ENCODE measurements at places on chromosomes 7 and 10.

GRCh38 chr7:107002126-107002525 is 42.4 kb upstream of the PRKAR2B start:
- peak; percentile 15 for DNase-seq

DNA sequence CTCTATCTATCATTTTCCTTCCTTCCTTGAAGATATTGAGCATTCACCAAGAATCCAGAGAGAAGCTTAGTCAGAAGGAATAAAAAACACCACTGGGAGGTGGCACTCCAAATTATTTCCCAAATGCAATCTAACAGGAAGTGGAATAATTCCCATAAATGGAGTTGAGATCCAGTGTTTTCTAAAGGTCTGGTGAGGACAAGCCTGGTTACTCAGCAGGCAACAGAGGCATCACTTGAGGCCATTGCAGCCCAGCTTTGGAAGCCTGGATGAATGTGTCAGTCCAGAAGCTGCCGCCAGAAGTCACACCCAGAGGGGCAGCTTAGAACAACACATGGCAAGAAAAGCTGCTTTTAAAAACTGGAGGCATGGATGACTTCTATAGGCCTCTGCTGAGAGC is 288.9 kb upstream of the KLF6 start:
- DNase-seq, result peak; percentile 89

DNA sequence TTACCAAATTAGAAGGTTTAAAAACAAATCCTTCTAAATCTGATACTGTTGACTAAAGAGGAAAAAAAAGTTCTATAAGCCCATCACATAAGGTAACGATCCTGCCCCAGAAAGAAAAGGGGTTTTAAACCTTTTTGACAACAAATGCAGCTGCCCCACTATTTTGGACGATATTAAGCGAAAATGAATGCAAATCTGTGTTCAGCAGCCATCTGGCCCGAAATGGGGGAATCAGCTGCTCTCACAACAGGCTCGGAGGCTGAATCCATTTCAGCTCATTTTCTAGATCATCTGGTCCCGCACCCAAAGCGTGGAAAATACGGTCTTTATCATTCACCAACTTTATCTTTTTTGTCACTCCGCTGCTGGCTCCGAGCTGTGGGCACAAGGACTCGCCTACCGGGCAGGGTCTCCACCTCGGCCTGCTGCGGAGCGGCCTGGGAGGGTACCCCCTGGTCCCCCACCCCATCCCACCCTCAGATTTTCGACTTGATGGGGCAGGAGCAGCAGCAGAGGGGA is 2.4 kb upstream of the EBF3 start:
- no peak for DNase-seq

DNA sequence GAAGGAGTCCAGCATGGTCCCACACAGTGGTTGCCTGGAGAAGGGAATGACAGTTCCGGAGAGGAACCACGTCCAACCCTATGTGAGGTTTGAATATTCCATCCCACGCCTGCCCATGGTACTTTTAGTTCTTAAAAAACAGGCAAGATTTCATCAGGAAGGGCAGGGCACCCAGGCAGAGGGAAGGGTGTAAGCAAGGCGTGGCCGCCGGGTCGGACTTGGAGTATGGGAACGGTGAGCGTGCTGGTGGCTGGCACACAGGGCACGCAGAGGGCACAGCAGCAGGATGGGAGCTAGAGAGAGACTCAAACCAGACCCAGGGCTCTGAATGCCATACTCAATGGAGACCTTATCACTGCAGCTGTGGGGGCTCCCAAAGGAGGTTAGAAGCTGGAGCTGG is 34.3 kb downstream of the FAM53B start:
- DNase-seq, result no peak

GRCh38 chr7:46387646-46388045 is 466.6 kb upstream of the IGFBP3 start:
- DNase-seq, result peak; percentile 62

GRCh38 chr7:152989889-152990380 is 230.4 kb downstream of the ACTR3B start:
- DNase-seq, result peak; percentile 5

- no peak for DNase-seq
Observed at GRCh38 chr10:6445671-6446316, 134.3 kb downstream of the PRKCQ start.

GRCh38 chr10:64365663-64366062 is 844.5 kb downstream of the REEP3 start:
- no peak for DNase-seq

GRCh38 chr10:78248651-78249464 is 215.2 kb downstream of the RPS24 start:
- DNase-seq, result peak; percentile 76

DNA sequence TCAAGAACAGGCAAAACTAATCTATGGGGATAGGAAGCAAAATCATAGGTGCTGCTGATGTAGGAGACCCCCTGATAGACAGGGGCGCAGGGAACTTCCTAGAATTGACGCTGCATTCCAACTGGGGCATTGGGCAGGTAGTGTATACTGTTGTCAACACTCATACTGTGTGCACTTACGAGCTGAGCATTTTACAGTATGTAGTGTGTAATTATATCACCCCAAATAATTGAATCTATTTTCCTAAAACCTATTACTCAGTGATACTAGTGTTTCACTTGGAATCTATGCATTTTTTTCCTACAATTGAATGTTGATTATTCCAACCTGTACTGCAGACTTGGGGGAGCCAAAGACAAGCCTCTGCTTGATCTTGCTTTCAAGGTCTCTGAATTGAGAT is 207.0 kb upstream of the PRKCQ start:
- no peak for DNase-seq

GRCh38 chr10:124318811-124319210 is 99.9 kb downstream of the OAT start:
- DNase-seq, result no peak

GRCh38 chr10:132411561-132412253 is 14.7 kb downstream of the PWWP2B start:
- peak; percentile 36 for DNase-seq

GRCh38 chr10:125054669-125055268 is 105.6 kb downstream of the CTBP2 start:
- DNase-seq, result no peak

- DNase-seq, result no peak
Observed at GRCh38 chr10:111998728-111999127, 184.8 kb downstream of the GPAM start.

DNA sequence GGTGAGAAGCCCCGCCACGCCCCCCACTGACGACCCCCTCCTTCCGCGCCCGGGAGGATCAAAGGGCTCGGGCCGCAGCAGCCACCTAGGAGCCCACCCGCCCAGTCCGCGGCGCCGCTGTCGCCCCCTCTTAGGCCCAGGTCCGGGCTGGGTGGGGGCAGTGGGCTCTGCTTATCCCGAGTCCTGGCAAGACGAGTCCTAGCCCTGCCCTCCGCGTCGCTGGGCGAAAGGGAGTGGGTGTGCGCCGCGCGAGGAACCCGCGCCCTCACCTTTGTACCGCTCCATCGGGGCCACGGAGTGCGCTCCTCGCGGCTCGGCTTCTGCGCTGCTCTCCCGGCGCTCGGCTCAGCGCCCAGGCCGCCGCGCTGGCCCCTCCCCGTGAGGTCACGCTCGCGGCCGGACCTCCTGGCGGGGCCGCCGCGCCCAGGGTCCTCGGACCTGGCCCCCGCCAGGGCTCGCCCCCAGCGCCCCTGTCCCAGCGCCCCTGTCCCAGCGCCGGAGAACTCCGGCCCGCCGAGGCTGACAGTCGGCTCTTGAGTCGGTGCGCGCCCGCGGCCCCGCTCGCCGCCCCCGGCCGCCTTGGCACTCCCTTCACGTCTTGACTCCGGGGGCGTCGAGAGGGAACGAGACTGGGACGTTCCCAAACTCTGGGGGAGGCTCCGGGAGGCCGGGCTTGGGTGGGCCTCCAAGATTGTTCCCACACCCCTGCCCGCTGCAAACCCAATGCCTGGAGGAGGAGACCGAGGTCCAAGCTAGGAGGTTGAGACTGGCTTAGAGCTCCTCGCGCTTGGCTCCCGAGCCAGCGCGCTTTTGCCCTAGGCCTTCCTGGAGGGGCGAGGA is at the start of gene AFAP1L2:
Gene AFAP1L2, minus strand, starts transcription at position 332 of the 840 bp plus-strand sequence. Its CDS starts 47 bp downstream, at position 285.
- no peak for DNase-seq

DNA sequence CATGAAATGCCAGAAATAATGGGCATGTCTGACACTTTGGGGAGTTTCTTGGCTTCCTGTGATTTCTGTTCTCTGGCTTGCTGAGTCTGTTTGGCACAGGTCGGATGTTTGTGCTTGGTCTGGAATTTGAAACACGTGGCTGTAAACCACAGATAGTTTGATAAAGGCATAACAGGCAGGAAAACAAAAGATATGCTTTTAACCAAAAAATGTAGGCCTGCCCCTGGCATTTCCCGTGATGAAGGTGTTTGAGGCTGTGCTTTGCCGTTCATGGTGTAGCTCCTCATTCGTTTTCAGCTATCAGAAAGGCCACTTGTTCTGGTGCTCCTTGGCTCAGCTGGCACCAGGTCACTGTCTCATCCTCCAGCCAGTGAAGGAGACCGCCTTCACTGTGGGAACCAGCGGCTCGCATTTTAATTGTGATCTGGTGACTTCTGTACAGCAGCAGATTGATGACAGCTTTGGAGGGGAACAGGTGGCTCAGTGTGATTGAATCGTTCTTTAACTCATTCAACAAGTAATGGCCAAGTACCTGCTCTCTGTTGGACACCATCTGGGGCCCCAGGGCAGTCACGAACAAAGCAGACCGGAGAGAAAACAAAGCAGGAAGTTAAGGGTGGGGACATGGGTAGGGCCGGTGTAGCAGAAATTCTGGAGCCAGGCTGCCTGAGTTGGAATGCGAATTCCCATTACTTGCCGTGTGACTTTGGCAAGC is 111.5 kb downstream of the CCNY start:
- peak; percentile 63 for DNase-seq

GRCh38 chr7:22781230-22781711 is 41.4 kb downstream of the TOMM7 start:
- peak; percentile 93 for DNase-seq

- DNase-seq, result no peak
Observed at GRCh38 chr7:134787720-134788119, 8.3 kb downstream of the CALD1 start.

DNA sequence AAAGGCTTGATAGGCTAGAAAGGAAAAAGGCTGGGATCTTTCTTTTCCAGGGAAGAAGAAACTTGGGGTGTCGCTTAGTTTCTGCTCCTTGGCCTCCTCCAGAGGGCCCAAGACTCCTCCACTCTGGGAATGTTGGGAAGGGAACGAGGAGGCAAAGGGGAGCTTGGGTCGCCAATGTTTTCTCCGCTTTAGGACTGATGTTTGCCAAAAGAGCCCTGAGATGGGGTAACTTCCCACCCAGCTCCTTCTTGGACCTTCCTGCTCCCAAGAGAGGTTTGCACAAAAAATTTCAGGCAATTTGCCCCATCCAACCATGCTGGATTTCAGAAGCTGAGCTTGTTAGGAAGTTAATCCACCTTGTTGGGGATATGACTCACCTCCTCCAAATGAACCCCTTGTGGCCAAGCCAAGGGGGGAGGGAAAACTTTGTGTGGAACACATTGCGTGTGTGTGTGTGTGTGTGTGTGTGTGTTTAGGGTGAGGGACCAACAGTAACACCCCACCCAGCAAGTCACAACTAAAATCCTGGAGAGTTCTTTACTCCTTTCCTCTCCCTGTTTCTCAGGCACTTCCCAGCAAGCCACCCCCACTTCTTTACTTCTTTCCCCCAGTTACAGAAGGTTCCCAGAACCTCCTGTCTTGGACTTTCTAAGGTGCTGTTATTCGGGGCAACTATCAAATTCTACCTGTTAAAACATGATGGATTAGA is 8.7 kb upstream of the HOXA2 start:
- peak; percentile 86 for DNase-seq

- DNase-seq, result no peak
Observed at GRCh38 chr10:20707251-20707650, 189.9 kb downstream of the NEBL start.

DNA sequence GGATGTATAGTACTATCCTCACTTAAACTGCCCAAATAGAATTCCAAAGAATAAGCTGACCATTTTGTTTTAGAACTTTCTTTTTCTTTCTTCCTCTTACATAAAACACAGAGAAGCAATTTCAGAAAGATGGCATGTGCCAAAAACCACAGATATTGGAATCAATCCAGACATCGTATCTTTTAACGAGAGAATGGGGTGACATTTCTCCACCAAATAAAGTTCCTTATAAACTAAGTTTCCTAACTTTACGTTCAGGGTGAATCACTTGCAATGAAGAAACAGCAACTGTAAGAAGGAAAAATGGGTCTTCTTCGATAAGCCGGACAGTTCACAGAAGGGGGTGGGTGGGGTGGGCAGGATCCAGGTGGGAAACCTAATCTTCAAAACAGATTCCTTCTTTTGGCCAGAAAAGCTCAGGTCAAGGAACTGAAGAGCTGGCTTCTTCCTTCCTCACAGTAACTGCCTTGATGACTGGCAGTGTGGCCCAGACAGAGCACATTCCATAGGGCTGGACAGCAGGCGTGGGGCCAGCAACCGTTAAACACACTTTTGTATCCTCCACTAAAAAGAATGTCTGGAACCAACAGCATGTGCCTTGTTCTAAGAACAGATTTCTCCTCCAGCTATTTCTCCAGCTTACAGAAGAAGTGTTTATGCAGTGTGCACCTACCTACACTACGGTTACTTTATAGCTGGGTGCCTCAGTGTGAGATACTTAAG is 31.5 kb downstream of the CREB3L2 start:
- DNase-seq, result peak; percentile 92

DNA sequence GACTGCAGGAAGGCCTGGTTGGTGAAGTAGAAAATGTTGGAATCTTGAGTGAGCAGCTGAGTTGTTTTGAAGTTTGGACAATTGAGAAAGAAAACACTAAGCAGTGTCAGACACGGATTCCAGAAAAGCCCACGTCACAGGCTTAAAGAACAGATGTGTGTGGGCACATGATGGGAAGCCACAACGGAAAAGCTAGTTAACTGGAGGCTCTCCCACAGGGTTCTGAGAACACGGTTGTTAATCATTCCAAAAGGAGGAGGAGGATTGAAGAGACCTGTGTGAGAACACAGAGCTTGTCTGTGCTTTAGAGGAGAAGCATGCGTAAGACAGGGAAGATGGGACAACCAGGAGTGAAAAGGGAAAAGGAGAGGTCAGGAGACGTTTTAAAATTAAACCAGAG is 42.6 kb downstream of the SHH start:
- DNase-seq, result peak; percentile 86

GRCh38 chr10:48272682-48273081 is 1.8 kb downstream of the FRMPD2 start:
- DNase-seq, result no peak
